ENCODE measurements at places on chromosomes 6 and 20. TPM values are rescaled to one million over a fixed set of nuclear protein-coding genes. Genes with fewer than 3 reads are reported as not detected.

The MAPK13 gene
- total RNA-seq: 1.8 TPM

The WFDC5 gene
- total RNA-seq: not detected

DNA sequence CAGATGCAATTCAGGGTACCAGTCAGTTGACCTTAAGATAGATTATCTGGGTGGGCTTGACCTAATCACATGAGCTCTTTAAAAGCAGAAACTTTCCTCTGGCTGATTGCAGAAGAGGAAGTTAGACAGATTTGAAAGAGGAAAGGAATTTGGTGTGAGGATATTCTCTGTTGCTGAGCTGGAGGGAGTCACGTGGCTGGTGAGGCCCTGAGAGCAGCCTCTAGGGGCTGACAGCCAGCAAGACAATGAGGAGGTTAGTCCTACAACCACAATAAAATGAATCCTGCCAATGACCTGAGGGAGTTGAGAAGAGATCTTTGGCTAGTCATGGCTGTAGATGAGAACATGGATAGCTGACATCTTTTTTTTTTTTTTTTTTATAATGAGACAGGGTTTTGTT is 87.0 kb upstream of the B3GAT2 start:
- no peak for DNase-seq

DNA sequence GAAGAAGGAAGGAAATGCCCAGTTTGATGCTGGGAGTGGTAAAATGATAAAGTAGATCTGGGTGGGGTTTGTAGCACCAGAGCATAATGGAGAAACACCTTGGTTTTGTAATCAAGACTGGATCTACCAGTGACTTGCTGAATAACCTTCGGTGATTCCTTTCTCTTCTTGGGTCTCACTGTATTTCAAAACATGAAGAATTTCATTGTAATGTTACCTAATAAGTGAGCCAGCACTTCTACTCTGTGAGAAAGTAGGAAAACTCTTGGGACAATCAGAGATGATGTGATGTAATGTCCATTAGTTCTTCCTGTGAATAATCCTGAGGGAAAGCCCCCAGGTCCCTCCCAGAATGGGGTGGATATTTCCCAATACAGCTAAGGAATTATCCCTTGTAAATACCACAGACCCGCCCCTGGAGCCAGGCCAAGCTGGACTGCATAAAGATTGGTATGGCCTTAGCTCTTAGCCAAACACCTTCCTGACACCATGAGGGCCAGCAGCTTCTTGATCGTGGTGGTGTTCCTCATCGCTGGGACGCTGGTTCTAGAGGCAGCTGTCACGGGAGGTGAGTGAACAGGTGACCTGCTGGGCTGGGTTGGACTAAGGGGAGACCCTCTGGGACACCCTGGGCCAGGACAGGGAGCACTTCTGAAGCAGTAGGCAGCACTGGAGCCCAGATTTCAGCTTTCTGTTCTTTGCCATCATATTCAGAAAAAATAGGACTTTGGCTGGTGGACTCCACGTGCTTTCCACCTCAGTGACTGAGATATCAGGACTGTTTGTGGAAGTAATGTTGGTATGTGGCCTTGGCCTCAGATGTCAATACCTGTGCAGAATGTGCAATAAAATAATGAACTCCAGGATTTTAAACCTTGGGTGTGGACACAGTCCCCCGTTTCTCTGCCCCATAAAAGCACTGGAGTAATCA is at the start of gene PI3:
Gene PI3, plus strand, starts transcription at position 469 of the 931 bp plus-strand sequence. Its CDS starts 21 bp downstream, at position 490.
- no peak for DNase-seq

Data from OCI-LY7 (cell line).